ENCODE measurements at places on chromosomes 3 and 15. TPM values are rescaled to one million over a fixed set of nuclear protein-coding genes. Genes with fewer than 3 reads are reported as not detected.
A peak's percentile ranks its signal among the peaks of the same experiment; 100 is the strongest.

DNA sequence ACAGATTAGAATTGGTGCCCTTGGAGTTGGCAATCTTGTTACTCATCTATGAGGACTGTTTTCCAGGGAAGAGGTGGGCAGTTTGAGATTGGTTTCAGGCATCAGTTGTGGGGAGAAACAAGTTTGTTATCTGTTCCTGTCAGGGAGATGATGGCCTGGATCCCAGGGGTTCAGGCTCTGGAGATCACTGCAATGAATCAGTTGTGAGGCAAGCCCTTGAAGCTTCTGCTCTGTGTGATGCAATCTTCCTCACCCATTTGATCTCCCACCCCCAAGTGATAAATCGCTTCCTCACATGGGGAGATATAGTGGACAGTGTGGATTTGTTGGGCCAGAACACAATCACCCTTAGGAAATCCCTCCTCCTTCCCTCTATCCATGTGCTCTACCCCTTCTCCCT, 276.6 kb upstream of the LRTM1 start:
- no peak overlapping the region for H3K4me3 ChIP-seq
- H3K27me3 ChIP-seq = no peaks in the 10 kb centered on the region
- no peaks in the 10 kb centered on the region for H3K4me1 ChIP-seq
- DNase-seq = no peak

- no peaks in the 10 kb centered on the region for H3K27me3 ChIP-seq
- H3K27ac ChIP-seq = no peak overlapping the region
- DNase-seq = no peak
- H3K4me1 ChIP-seq = no peaks in the 10 kb centered on the region
- H3K36me3 ChIP-seq = no peaks in the 10 kb centered on the region
- no peak overlapping the region for H3K4me3 ChIP-seq
These were observed 1183.1 kb downstream of the ZPLD1 start for GRCh38 chr3:103617961-103618360.

DNA sequence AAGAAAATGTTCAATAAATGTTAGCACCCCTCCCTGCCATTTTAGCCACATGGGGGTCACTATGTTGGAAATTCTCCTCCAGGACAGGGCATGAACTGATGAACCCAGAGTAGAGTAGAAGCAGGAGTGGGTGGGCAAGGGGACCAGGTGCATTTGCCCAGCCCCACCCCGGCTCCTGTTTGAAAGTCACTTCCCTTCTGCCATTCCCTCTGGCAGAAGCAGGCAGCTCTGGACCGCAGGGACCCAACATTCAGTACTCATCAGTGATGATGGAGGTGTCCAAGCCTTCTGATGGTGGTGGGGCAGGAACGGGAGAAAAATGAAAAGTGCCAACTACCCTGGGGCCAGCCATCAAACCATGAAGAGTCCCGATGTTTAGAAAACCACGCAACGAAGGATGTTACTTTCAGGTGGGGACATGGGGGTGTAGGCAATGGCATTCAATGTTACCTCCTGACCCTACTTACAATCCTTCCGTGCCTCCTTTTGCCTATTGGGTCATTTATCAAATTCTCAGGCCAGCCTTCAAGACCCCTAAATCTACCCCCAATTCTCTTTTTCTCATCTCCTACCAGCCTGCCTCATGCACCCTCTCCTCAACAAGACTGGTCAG, 17.2 kb downstream of the UBAP1L start:
- no peak overlapping the region for H3K27ac ChIP-seq
- DNase-seq = no peak
- H3K4me3 ChIP-seq = no peak overlapping the region
- H3K27me3 ChIP-seq = no peaks in the 10 kb centered on the region
- no peaks in the 10 kb centered on the region for H3K4me1 ChIP-seq

Gene ZNF80
- 0.16 TPM for total RNA-seq

GRCh38 chr3:38039101-38039898, at the start of gene DLEC1:
DLEC1 (plus strand) TSS chr3:38039208; CDS start chr3:38039226, 18 bp downstream.
- DNase-seq = peak; percentile 93
- H3K27ac ChIP-seq = no peak within 1 kb of the TSS
- no peaks in the 10 kb centered on the region for H3K36me3 ChIP-seq
- H3K4me3 ChIP-seq = peak within 1 kb of the TSS; percentile 63

DNA sequence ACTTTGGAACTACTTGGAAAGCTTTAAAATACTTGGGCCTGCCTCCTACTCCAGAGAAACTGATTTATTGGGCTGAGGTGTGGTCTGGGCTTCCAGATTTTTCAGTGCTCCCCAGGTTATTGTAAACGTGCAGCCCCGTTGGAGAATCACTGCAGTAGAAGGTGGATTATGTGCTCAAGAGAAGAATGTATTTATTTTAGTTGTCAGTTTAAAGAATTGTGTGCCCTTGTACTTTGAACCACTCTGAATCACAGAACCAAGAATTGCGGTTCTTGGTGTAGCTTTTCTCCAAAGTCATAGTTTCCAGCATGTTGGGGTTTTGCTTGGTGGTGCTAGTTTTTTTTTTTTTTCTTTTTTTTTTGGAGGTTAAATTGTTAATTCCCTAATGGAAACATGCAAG, 1.6 kb downstream of the TATDN2 start:
- peak overlapping the region; percentile 64 for H3K4me3 ChIP-seq
- no peaks in the 10 kb centered on the region for H3K27me3 ChIP-seq
- peaks cover 7% of the 10 kb centered on the region for H3K4me1 ChIP-seq
- no peak overlapping the region for H3K27ac ChIP-seq
- no peak for DNase-seq

DNA sequence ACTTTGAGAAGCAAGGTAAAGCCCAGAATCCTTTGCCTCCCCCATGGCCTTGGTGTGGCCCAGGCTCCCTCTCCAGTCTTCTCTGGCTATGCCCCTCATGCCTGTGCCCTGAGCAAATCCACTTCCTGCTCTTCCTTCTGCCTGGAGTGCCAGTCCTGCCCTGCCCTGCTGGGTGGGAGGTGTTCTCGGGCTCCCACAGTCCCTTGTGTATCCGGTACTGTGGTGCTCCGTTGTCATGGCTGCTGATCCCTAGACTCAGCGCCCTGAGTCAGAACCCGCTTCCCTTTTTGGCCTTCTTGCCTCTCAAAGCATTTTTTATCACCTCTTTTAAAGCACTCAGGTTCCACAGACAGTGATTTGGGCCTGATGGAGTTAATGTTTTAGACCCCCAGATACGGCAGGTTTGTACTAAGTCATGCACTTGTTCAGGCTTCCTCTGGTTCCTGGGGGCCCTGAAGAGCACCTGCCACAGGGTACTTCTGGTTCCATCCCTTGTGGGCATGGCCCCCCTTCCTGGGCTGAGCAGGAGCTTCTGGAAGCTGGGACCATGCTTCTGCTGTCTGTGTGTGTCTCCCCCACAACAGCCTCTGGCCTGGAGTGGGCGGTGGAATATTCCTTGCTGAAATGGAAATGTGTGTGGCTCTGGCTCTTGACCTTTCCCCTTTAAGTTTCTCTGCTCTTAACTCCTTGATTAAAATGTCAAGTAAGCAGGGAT, 29.6 kb upstream of the ADAMTS7 start:
- H3K27me3 ChIP-seq = no peaks in the 10 kb centered on the region
- H3K4me1 ChIP-seq = no peaks in the 10 kb centered on the region

DNA sequence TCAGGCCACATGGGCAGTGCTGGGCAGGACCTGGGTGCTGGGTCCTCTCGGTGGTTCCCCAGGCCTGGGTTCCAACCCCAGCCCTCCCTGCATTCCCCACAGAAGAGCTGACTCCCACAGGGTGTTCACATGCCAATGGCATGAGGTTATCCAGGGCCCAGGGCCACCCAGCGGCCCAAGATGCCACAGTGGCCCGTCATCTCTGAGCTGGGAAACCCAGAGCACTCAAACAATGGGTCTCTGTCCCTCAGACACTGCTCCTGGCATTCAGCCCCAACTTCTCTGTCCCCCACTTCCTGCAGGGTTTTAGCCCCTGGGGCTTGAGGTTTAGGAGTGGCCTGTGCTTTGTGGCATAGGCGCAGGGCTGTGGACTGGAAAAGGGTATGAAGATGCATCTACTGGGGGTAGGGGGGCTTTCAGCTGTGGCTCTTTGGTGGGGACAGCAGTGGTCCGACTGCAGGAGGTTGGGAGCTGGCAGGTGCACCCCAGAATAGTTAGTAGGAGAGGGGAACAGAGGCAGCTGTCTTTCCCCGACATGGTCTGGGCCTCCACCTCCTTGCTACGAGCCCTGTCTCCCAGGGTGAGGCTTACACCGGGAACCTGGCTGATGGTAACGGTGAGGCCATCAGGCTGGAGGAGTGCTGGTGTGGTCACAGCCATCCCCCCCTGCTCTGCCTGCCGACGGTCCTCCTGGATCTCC, 1.7 kb downstream of the CCDC9B start:
- no peak overlapping the region for H3K4me3 ChIP-seq
- no peak for DNase-seq
- H3K4me1 ChIP-seq = peaks cover 41% of the 10 kb centered on the region
- peaks cover 7% of the 10 kb centered on the region for H3K36me3 ChIP-seq
- H3K27ac ChIP-seq = peak overlapping the region; percentile 96
- H3K27me3 ChIP-seq = no peaks in the 10 kb centered on the region

Gene THSD4
- total RNA-seq = 24.6 TPM

- H3K4me3 ChIP-seq = no peak overlapping the region
These were observed 1303.3 kb downstream of the OTOL1 start for GRCh38 chr3:162799910-162800309.

- H3K4me1 ChIP-seq = peaks cover 17% of the 10 kb centered on the region
- no peaks in the 10 kb centered on the region for H3K27me3 ChIP-seq
- H3K27ac ChIP-seq = no peak overlapping the region
These were observed 74.9 kb downstream of the CEMIP start for GRCh38 chr15:80854104-80854503.

GRCh38 chr3:174285242-174285864, 573.8 kb upstream of the NAALADL2 start:
- no peaks in the 10 kb centered on the region for H3K4me1 ChIP-seq
- no peak for DNase-seq
- H3K36me3 ChIP-seq = no peaks in the 10 kb centered on the region
- no peak overlapping the region for H3K4me3 ChIP-seq
- H3K27me3 ChIP-seq = no peaks in the 10 kb centered on the region
- no peak overlapping the region for H3K27ac ChIP-seq

GRCh38 chr3:128404276-128405068, 62.2 kb downstream of the DNAJB8 start:
- H3K36me3 ChIP-seq = no peaks in the 10 kb centered on the region
- no peaks in the 10 kb centered on the region for H3K4me1 ChIP-seq
- DNase-seq = no peak
- no peak overlapping the region for H3K27ac ChIP-seq
- H3K27me3 ChIP-seq = no peaks in the 10 kb centered on the region

Gene UNC13C
- 0.05 TPM for total RNA-seq

DNA sequence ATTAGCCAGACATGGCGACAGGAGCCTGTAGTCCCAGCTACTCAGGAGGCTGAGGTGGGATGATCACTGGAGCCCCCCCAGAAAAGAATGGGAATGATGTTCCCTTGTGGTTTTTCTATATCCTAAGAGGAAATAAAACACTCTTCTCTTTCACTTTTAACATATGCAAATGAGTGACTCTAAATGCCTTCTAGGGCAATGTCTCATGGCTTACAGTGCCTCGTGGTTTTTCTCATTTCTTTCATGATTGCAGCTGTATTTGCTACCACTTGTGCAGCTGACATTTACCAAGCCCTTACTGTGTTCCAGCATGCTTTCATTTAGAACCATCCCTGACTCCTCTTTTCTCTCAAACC, 26.4 kb downstream of the STOML1 start:
- H3K4me3 ChIP-seq = no peak overlapping the region
- no peaks in the 10 kb centered on the region for H3K36me3 ChIP-seq
- no peak overlapping the region for H3K27ac ChIP-seq
- H3K27me3 ChIP-seq = no peaks in the 10 kb centered on the region

DNA sequence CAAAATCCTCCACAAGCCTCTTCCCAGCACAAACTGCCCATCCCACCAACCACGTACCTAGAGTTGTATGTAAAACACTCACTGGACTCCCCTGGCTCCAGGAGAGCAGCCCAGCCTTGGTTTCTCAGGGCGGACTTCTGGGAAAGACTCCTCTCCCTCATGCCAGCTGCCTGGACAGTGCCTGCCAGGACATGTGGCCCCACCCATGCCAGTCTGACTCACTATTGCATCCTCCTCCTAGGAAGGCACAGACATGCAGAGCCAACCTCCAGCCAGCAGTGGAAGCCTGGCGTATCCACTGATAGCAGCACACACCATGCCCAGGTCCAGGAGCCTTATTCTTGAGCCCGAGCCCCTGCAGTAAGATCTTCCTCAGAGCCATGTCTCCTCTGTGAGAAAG, 8.6 kb downstream of the PKM start:
- peaks cover 62% of the 10 kb centered on the region for H3K36me3 ChIP-seq
- no peak overlapping the region for H3K27ac ChIP-seq
- no peaks in the 10 kb centered on the region for H3K27me3 ChIP-seq
- H3K4me3 ChIP-seq = no peak overlapping the region
- no peak for DNase-seq

- H3K4me1 ChIP-seq = peaks cover 57% of the 10 kb centered on the region
- H3K36me3 ChIP-seq = peaks cover 3% of the 10 kb centered on the region
- no peak for DNase-seq
- peaks cover 39% of the 10 kb centered on the region for H3K27me3 ChIP-seq
These were observed 3.5 kb downstream of the PLXND1 start for GRCh38 chr3:129602730-129603560.

- no peaks in the 10 kb centered on the region for H3K36me3 ChIP-seq
- H3K27ac ChIP-seq = no peak overlapping the region
- no peak for DNase-seq
- H3K4me1 ChIP-seq = peaks cover 28% of the 10 kb centered on the region
- no peak overlapping the region for H3K4me3 ChIP-seq
These were observed 68.7 kb downstream of the SMAD6 start for GRCh38 chr15:66770518-66771350.

Gene SPATA12
- total RNA-seq = 0.21 TPM

Gene SV2B
- 0.58 TPM for total RNA-seq

DNA sequence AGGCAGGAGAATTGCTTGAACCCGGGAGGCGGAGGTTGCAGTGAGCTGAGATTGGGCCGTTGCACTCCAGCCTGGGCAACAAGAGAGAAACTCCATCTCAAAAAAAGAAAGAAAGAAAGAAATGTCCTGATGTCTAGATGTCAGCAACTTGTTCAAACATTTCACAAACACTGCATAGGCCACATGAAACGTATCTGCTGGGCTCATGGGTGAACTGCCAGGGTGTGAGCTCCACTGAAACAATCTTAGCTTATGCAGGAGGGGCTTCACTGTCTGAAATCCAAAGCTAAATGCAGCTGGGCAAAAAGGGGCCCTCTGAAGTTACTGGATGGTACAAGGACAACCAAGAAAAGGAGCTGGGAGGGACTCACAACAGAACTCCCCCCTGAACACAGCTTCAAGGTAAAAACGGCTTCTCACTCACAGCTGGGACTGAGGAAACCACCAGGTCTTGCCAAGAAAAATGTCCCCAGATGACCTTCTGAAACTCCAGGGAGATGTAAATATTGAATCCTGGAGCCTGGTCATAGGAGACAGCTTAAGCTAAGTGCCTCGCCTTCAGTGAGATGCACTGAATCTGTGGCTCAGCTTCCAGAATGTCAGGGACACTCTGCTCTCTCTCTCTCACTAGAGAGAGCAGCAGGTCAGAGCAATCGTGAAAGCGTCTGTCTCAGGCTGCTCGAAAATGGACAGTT, 31.9 kb downstream of the SEC61A1 start:
- H3K4me1 ChIP-seq = no peaks in the 10 kb centered on the region
- no peak for DNase-seq
- no peak overlapping the region for H3K4me3 ChIP-seq
- H3K36me3 ChIP-seq = peaks cover 78% of the 10 kb centered on the region
- no peaks in the 10 kb centered on the region for H3K27me3 ChIP-seq

Gene SLCO3A1
- total RNA-seq = 48.4 TPM

Measured in left lung (tissue), 14 donors.